K562 (cell line): ENCODE measurements at places on chromosomes 1 and 21. TPM values are rescaled to one million over a fixed set of nuclear protein-coding genes. Genes with fewer than 3 reads are reported as not detected.

Gene PGLYRP3
- total RNA-seq: not detected in 2 replicates

Gene ZBTB40
- 25.3 and 26.0 TPM in 2 replicates for total RNA-seq

DNA sequence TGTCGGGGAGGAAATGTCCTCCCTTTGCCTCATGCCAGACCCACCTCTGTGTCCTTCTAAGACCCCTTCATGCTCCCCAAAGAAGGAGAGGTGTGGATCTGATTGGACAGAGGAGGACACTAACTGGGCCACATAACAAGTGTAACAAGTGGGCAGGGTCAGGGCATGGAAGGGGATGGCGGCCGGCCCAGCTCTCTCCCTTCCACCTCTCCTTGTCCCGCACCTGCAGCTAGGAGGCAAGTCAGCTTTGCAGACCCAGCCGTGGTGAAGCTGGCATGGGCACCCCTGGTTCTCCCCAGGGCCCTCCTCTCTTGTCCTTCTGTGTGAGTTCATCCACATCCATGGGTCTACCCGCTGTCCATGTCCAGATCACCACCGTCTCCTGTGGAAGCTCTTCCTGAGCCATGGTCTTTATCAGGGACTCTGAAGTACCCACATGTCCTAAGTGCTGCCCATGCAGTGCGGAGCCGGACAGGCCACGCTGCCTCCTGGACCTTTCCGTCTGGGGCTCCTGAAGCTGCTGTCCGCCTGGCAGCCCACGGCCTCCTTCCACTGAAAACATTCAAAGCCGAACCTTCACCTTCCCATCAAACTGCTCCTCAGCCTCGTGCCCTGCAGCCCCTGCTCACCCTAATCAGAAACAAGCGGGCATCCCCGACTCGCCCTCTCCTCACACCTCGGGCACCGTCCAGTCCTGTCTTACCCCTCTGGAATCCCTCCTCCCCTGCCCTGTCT lies 460.5 kb downstream of the PTPRU start:
- H3K4me3 ChIP-seq: no peak overlapping the region
- no peak for DNase-seq
- H3K4me1 ChIP-seq: no peaks in the 10 kb centered on the region
- no peaks in the 10 kb centered on the region for H3K36me3 ChIP-seq
- H3K27ac ChIP-seq: no peak overlapping the region

- peaks cover 59% of the 10 kb centered on the region for H3K36me3 ChIP-seq
- H3K4me1 ChIP-seq: no peaks in the 10 kb centered on the region
- no peaks in the 10 kb centered on the region for H3K27me3 ChIP-seq
- no peak overlapping the region for H3K4me3 ChIP-seq
Measured at GRCh38 chr1:11158720-11159321, 30.3 kb upstream of the ANGPTL7 start.

GRCh38 chr1:28056129-28056925 lies 32.1 kb downstream of the EYA3 start:
- peaks cover 8% of the 10 kb centered on the region; the same call in 1 of the 2 replicates for H3K4me1 ChIP-seq
- H3K27ac ChIP-seq: peak overlapping the region; percentile 41
- DNase-seq: no peak

DNA sequence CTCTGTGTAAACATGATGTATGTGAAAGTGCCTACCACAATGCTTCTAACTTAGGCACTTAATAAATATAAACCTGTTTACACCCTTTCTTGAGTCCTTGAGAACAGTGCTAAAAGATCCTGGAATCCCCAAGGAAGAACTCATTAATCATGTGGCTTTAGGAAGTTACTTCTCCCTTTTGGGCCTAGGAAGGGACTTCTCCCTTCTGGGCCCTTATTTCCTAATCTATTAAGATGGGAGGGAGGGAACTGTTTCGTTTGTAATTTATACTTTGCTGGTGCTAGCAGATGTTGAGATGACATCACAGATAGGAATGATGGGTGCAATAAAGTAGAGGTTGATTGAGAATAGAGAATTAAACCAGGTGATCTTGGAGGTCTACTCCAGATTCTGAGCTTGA lies 1.2 kb downstream of the BTF3L4 start:
- H3K27ac ChIP-seq: peak overlapping the region; percentile 94
- peaks cover 5% of the 10 kb centered on the region for H3K4me1 ChIP-seq
- H3K4me3 ChIP-seq: peak overlapping the region; percentile 83
- H3K27me3 ChIP-seq: no peaks in the 10 kb centered on the region; the same call in 2 of the 3 replicates

- H3K4me3 ChIP-seq: no peak overlapping the region
- H3K36me3 ChIP-seq: peaks cover 4% of the 10 kb centered on the region; the same call in 2 of the 3 replicates
- H3K27ac ChIP-seq: no peak overlapping the region
- no peaks in the 10 kb centered on the region for H3K4me1 ChIP-seq
- no peak for DNase-seq
Measured at GRCh38 chr1:184827600-184828368, 73.1 kb upstream of the EDEM3 start.

Gene TIE1
- total RNA-seq: 0.20 and 0.31 TPM in 2 replicates

GRCh38 chr1:148318123-148318903 lies 164.8 kb downstream of the PPIAL4G start:
- H3K4me3 ChIP-seq: no peak overlapping the region
- no peak for DNase-seq
- peaks cover 15% of the 10 kb centered on the region; the same call in 1 of the 2 replicates for H3K27me3 ChIP-seq
- no peaks in the 10 kb centered on the region for H3K36me3 ChIP-seq
- no peaks in the 10 kb centered on the region for H3K4me1 ChIP-seq

Gene TMEM79
- 6.8 and 7.2 TPM in 2 replicates for total RNA-seq

Gene TMEM51
- total RNA-seq: 0.80 and 1.0 TPM in 2 replicates

GRCh38 chr1:235817101-235817728 lies 49.5 kb downstream of the LYST start:
- no peaks in the 10 kb centered on the region for H3K36me3 ChIP-seq
- H3K4me1 ChIP-seq: no peaks in the 10 kb centered on the region
- H3K27me3 ChIP-seq: peaks cover 4% of the 10 kb centered on the region
- no peak overlapping the region for H3K4me3 ChIP-seq

Gene CD84
- total RNA-seq: 1.9 and 2.5 TPM in 2 replicates

DNA sequence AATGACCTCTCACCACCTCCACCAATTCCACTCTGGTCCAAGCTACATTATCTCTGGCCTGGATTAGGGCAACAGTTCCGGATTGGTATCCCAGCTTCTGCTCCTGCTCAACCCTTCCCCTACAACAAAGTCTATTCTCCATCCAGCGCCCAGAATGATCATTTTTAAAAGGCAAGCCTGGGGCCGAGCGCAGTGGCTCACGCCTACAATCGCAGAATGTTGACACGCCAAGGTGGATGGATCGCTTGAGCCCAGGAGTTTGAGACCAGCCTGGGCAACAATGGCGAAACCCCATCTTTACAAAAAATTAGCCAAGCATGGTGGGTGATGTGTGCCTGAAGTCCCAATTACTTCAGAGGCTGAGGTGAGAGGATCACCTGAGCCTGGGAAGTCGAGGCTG lies 2.2 kb downstream of the LYST start:
- no peaks in the 10 kb centered on the region for H3K36me3 ChIP-seq
- H3K4me3 ChIP-seq: no peak overlapping the region
- no peak for DNase-seq
- H3K4me1 ChIP-seq: peaks cover 9% of the 10 kb centered on the region; the same call in 2 of the 3 replicates
- no peak overlapping the region for H3K27ac ChIP-seq

DNA sequence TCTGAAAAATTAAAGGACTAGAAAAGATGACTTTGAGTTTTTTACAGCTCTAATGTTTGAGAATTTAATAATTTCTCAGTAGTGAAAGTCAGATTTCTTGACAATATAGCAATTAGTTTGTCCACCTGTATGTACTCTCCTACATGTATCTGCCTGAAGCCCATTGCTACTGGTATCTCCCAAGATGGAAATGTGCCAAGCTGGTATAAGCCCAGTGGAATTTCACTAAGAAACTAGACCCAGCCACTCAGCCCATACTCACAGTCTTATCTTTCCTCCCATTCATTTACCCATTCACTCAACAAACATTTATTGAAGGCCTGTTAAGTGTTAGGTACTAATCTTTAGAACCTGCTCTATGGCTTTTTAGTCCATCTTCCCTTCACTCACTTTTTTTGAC lies 21.6 kb upstream of the TRIM45 start:
- no peak for DNase-seq
- no peaks in the 10 kb centered on the region for H3K36me3 ChIP-seq
- H3K27me3 ChIP-seq: peaks cover 14% of the 10 kb centered on the region; the same call in 1 of the 2 replicates
- H3K27ac ChIP-seq: no peak overlapping the region
- H3K4me3 ChIP-seq: no peak overlapping the region
- no peaks in the 10 kb centered on the region for H3K4me1 ChIP-seq

DNA sequence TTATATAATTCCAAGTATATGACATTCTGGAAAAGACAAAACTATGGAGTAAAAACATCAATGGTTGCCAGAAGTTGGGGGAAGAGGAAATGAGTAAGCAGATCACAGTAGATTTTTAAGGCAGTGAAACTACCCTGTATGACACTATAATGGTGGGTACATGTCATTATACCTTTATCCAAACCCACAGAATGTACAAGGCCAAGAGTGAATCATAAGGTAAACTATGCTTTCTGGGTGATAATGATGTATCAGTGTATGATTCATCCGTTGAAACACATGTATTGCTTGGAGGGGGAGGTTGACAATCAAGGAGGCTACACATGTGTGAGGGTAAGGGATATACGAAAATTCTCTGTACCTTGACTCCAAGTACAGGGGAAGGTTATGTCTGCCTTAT lies 862.7 kb downstream of the PLA2G4A start:
- no peak for DNase-seq
- no peak overlapping the region for H3K27ac ChIP-seq
- no peak overlapping the region for H3K4me3 ChIP-seq
- no peaks in the 10 kb centered on the region for H3K4me1 ChIP-seq
- no peaks in the 10 kb centered on the region for H3K36me3 ChIP-seq

DNA sequence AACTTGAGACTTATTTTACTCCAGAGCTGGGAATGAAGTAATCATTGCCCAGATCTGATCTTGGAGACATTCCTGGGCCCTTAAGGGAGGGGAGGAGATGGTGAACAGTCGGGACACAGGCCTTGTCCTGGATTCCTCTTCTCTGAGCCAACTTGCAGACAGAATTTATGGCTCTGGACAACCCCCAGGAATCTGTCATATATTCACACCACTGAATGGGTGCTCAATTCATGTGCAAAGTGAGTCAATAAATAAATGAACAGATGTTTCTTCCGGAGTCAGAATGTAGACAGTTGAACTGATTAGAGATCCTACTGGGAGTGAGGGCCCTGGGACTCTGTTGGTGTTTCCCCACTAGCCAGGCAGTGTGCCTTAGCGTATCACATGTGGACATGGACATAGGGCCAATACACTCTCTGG lies 2.6 kb downstream of the TUFT1 start:
- H3K36me3 ChIP-seq: no peaks in the 10 kb centered on the region
- no peak for DNase-seq
- no peak overlapping the region for H3K4me3 ChIP-seq
- peaks cover 2% of the 10 kb centered on the region; the same call in 1 of the 3 replicates for H3K27me3 ChIP-seq

Gene DCDC2B
- total RNA-seq: not detected in 2 replicates

- H3K36me3 ChIP-seq: no peaks in the 10 kb centered on the region
- H3K4me3 ChIP-seq: no peak overlapping the region
- no peak overlapping the region for H3K27ac ChIP-seq
- DNase-seq: no peak
Measured at GRCh38 chr21:41043014-41043413, 124.9 kb upstream of the BACE2 start.

DNA sequence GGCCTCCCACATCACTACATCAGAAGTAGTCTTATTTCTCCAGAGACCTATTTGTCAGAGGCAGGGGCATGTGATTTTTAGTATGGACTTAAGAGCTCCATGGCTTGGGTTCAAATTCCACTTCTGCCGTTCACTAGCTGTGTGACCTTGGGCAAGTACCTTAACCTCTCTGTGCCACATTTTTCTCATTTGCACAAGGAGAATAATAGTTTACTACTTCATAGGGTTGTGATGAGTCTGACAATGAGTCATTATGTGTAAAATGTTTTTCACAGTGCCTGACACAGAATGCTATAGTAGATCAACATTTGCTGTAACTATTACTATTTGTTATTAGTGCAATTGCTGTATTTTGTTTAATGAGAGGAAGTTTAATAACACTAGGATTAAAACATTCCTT lies 200.6 kb downstream of the PRDM2 start:
- DNase-seq: no peak
- H3K36me3 ChIP-seq: no peaks in the 10 kb centered on the region
- H3K27me3 ChIP-seq: peaks cover 4% of the 10 kb centered on the region
- H3K4me3 ChIP-seq: no peak overlapping the region
- H3K27ac ChIP-seq: no peak overlapping the region

DNA sequence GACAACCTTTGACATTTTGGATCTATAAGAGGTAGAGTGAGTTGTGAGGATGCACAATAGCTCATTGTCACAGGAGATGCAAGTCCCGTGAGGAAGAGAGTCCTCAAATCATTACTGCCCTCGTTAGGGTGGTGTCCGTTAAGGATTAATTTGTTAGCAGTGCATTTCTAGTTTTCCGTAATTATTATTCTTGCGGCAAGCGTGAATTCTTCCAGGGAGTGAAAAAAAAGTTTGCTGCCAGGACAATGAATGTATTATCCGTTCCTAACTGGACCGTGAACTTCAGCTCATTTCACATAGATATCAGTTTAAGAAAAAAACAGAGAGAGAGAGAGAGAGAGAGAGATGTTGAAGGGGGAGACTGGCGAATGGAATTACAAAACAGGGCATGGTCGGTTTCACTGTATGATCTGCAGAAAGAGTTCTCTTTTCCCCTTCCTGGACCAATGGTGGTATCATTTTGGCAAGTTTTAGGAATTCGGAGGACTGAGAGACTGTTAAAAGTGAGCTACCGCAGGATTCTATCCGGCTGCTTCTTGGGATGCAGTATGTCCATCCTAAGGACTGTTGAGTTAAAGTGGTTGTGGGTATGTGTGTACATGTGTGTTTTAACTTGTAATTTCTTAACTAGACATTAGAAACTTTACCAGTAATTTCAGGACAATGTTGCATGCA lies 216.0 kb upstream of the NFIA start:
- no peak overlapping the region for H3K4me3 ChIP-seq
- DNase-seq: no peak
- no peaks in the 10 kb centered on the region; the same call in 2 of the 3 replicates for H3K4me1 ChIP-seq
- H3K27me3 ChIP-seq: peaks cover 18% of the 10 kb centered on the region
- H3K36me3 ChIP-seq: no peaks in the 10 kb centered on the region
- no peak overlapping the region for H3K27ac ChIP-seq

Gene KRTAP19-8
- not detected in 2 replicates for total RNA-seq

Gene OR2L5
- total RNA-seq: not detected in 2 replicates

Gene A3GALT2
- total RNA-seq: not detected in 2 replicates

Gene TMEM54
- 13.1 and 15.1 TPM in 2 replicates for total RNA-seq

DNA sequence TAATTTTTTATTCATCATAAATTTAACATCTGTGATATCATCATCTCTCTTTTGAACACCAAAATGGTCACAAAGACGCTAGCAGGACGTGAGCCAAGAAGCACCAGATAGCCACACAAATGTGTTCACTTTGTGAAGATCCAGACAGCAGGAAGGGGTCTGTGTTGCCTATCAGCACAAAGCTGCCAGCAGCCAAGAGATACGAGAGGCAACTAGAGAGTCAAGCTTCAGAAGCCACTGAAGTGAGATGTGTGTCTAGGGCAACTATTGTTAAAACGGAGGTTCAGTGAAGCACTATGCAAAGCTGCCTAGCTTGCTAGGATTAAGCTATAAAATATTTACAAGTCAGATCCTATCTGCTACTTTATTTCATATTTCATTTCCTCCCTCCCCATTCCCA lies 45.3 kb downstream of the NDC1 start:
- no peak overlapping the region for H3K4me3 ChIP-seq
- H3K27me3 ChIP-seq: no peaks in the 10 kb centered on the region
- no peak for DNase-seq
- H3K4me1 ChIP-seq: no peaks in the 10 kb centered on the region
- no peak overlapping the region for H3K27ac ChIP-seq
